ENCODE measurements at places on chromosomes 7 and 10. TPM values are rescaled to one million over a fixed set of nuclear protein-coding genes. Genes with fewer than 3 reads are reported as not detected.

Gene OPN4
- not detected for total RNA-seq

Gene LRIT1
- total RNA-seq = not detected

Gene FAM180A
- not detected for total RNA-seq

Gene FAM25G
- not detected for total RNA-seq

Gene ERVW-1
- not detected for total RNA-seq

Gene ZNF783
- total RNA-seq = 21.7 TPM

Gene GHRHR
- total RNA-seq = not detected

Gene PDSS1
- total RNA-seq = 13.7 TPM

DNA sequence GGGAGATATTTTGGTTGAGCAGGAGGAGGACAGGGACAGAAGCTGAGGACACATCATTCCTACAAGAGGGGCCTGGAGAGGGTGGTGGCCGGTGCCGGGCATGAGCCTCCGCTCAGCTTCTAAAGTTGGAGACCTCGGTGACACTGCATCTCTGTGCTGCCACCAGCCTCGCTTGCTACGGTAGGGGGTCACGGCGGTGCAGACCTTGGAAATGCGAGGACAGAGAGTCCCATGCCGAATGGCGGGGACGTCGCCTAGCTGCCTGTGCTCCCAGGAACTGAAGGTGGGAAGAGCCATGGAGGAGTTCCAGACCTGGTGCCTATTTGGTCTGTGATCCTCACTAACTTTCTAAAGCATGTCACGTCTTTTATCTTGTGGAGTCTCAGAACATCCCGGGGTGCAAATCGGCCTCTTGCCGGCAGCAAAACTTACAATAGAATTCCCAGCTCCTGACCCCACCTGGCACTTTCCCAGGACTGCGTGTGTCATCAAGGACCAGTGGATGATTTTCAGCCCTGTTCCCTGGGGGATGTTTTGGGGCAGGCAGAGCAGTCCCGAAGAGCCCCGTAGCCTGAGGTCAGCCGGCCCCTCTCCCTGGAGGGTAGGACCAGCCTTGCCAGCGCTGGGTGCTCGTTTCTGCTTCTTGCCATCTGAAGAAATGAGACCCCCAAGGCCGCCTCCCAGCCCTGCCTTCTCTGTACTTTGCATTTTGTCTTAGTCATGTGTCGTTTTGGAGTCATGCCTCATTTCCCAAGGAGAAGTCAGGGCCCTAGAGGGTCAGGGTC lies 205.8 kb upstream of the SHH start:
- no peak overlapping the region for H3K27ac ChIP-seq
- H3K36me3 ChIP-seq = no peaks in the 10 kb centered on the region
- no peak for DNase-seq

GRCh38 chr7:17697128-17697881 lies 243.0 kb downstream of the SNX13 start:
- peaks cover 7% of the 10 kb centered on the region for H3K27me3 ChIP-seq
- H3K4me1 ChIP-seq = peaks cover 3% of the 10 kb centered on the region
- H3K36me3 ChIP-seq = peaks cover 10% of the 10 kb centered on the region
- H3K27ac ChIP-seq = no peak overlapping the region
- no peak overlapping the region for H3K4me3 ChIP-seq
- no peak for DNase-seq

DNA sequence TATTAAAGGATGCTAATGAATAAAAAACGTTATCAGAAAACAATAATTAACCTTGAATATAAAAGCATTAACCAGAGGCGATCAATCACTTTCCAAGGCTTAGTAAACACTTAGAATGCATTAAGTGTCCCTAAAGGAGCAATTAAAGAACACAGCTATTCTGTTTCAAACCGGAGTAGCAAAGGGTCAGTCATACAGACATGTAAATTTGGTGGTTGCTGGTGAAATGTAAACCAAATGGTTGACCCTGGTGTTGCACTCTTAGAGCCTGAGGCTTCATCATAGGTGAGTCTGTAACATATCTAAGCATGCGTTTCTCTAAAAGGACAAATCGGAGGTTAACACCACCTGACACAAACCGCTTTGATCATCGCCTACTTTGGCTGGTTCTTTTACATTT lies 1280.1 kb downstream of the TYW1 start:
- no peaks in the 10 kb centered on the region for H3K4me1 ChIP-seq
- H3K4me3 ChIP-seq = no peak overlapping the region
- no peak for DNase-seq
- no peaks in the 10 kb centered on the region for H3K27me3 ChIP-seq
- no peaks in the 10 kb centered on the region for H3K36me3 ChIP-seq

DNA sequence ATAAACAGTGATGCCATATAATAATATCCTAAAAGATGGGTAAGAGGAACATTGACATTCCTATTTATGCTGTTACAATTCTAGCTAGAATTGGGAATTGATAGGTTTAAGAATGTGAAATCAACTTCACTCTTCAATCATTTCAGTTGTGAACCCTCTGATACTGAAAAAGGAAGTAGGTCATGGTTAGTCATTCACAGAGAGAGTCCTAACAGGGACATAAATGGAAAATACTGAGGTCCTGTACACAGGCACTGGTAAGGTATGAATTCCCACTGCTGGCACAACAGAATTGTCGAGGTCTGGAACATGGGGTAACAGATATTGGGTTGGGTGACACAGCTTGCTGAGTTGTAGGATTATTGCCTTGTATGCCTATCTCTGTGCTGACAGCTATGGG lies 289.4 kb upstream of the LRRN3 start:
- H3K4me3 ChIP-seq = no peak overlapping the region
- peaks cover 6% of the 10 kb centered on the region for H3K4me1 ChIP-seq
- H3K27ac ChIP-seq = no peak overlapping the region

- no peak overlapping the region for H3K27ac ChIP-seq
- peaks cover 9% of the 10 kb centered on the region for H3K36me3 ChIP-seq
- DNase-seq = no peak
- H3K27me3 ChIP-seq = peaks cover 11% of the 10 kb centered on the region
Observed at GRCh38 chr10:5545011-5545410, 20.2 kb downstream of the CALML3 start.

DNA sequence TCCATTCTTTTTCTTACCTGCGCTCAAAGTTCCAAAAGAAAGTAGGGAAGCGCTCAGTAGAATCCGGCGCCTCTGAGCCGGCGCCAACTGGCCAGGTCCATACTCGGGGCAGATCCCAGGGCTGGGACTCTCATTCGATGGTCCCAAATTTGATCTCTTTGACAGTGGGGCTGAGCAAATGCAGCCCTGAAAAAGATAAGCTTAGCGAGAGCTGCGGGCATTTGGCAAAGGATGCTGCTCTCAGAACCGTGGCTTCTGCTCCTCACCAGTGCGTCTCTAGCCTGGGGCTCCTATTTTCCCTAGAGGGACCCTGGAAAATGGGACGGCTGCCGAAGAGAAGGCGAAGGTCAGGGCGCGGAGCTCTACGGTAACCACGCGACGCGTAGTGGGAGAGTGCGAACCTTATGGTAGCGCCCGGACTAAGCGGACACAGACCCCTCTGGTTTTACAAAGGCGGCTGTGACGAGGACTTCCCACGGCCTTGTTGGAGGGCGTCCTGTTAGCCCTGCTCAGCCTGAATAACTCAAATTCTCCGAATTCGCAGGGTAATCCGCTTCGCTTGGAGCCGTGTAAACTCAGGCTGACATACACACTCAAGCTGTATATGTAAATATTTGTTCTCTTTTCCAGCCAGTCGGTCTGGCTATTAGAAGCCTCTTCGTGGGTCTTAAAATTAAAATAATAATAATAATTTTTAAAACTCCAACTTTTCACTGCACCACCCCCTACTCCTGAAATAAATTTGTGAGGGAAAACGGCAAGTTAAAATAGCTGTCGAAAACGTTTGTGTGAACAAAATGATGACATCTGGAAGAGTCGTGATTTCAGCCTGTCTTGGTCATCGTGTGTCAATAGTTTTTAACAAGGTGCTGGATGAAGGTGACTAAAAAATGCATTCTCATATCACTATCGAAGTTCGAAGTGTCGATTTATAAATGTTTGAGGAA lies 869 bp upstream of the TBX20 start:
- H3K4me1 ChIP-seq = peaks cover 32% of the 10 kb centered on the region
- peaks cover 88% of the 10 kb centered on the region for H3K27me3 ChIP-seq
- H3K27ac ChIP-seq = peak overlapping the region; percentile 77
- H3K36me3 ChIP-seq = peaks cover 8% of the 10 kb centered on the region
- no peak for DNase-seq
- H3K4me3 ChIP-seq = peak overlapping the region; percentile 38

DNA sequence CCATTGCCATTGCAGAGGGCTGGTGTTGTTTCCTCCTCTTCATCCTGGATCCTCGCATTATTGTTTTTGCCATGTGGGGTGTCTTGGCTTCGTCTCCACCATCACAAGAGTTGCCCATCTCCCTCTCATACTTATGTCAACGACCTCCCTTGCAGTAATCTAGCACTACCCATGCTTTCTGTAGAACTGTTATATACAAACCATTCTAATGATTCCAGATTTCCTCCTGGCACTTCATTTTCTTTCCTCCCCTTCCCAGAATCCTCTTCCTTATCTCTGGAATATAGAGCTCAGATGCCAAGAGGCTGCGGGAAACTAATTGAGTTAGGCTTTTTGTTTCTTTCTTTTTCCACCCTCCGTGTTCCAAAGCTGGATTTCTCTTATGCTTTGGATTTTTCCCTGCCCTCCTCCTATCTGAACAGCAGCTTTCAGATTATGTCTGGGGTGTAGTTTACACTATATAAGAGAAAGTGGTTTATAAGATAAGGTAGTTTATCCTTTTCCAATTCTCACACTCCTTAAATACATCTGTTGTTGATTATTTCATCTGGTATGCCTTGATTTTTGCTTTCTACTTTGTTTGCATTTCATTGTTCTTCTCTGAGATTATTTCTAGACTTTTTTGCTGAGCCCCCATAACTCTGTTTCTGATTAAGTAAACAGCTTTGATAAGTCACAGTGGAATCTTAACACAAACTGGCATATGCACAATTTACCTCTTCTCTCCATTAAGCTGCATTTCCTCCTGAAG lies 264.1 kb downstream of the BICC1 start:
- H3K27me3 ChIP-seq = no peaks in the 10 kb centered on the region
- no peak for DNase-seq
- no peaks in the 10 kb centered on the region for H3K4me1 ChIP-seq
- no peak overlapping the region for H3K4me3 ChIP-seq

DNA sequence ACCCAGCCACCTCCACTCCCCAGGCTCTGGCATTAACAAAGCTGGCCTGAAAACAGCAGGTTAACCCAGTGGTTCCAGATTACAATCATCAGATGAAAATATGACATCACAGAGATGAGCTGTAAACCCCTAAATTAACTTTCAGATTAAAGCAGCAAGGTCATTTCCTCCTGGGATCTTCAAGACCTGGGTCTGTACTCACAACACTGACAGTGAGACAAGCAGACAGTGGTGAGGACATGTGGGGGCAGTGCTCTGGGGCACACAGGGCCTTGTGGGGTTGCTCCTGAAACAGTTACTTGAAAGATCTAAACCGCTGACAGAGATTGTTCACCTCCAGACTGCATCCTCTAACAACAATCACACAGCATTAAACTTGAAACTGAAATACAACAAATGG lies 134.1 kb downstream of the ZNF438 start:
- DNase-seq = no peak
- no peak overlapping the region for H3K27ac ChIP-seq
- H3K4me1 ChIP-seq = no peaks in the 10 kb centered on the region
- H3K27me3 ChIP-seq = no peaks in the 10 kb centered on the region
- no peak overlapping the region for H3K4me3 ChIP-seq

DNA sequence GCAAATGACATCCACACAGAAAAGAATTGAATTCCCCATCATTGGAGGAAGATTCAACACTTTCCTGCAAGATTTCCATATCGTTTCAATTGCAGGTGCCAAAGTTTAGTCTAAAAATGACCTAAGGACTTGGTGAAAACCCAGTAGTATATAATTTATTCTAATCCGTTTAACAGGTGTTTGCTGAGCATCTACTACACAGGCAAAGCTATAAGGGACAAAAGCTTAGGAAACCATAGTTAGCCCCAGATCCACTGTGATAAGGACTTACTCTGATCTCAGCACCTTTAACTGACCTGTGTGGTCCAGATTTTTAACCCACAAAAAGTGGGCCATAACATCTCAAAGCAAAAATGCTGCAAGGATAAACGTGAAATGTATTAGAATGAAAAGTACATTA lies 19.1 kb downstream of the UBE2H start:
- no peak overlapping the region for H3K27ac ChIP-seq
- no peak for DNase-seq
- no peak overlapping the region for H3K4me3 ChIP-seq
- no peaks in the 10 kb centered on the region for H3K27me3 ChIP-seq

GRCh38 chr7:130921391-130922180 lies 187.6 kb upstream of the KLF14 start:
- H3K4me3 ChIP-seq = no peak overlapping the region
- no peak overlapping the region for H3K27ac ChIP-seq
- DNase-seq = no peak
- H3K27me3 ChIP-seq = no peaks in the 10 kb centered on the region
- peaks cover 62% of the 10 kb centered on the region for H3K36me3 ChIP-seq
- peaks cover 89% of the 10 kb centered on the region for H3K4me1 ChIP-seq

GRCh38 chr7:94050046-94050445 lies 45.9 kb upstream of the BET1 start:
- peaks cover 19% of the 10 kb centered on the region for H3K27me3 ChIP-seq
- H3K27ac ChIP-seq = no peak overlapping the region
- no peak overlapping the region for H3K4me3 ChIP-seq
- no peak for DNase-seq
- peaks cover 1% of the 10 kb centered on the region for H3K4me1 ChIP-seq

DNA sequence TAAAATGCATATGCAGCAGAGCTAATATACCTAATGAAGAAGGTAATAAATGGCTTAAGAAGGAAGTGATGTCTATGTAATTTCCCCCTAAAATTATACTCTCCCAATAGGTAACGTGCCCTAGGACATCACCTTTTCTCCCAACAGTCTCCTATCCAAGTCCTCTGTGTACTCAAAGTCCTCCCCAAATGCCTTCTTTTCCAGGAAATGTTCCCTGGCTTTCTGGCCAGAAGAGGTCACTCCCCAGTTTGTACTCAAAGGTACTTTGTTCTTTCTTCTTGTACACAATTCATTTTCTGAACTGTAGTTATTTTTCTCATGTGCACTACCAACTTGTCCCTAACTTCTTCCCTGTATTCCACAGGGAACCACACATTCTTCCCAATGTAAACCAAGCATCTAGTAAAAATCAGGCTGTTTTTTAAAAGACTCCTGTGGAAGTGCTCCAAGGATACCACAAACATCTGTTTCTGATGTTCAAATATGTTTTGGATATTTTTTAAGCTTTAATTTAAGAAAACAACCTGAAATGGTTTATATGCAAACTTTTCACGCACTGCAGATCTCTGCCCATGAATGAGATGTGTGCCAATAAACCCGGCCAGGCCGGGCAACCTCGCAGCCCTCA lies 262.3 kb upstream of the KLF14 start:
- peak overlapping the region; percentile 56 for H3K27ac ChIP-seq
- peaks cover 67% of the 10 kb centered on the region for H3K4me1 ChIP-seq
- no peak overlapping the region for H3K4me3 ChIP-seq
- no peak for DNase-seq
- H3K27me3 ChIP-seq = no peaks in the 10 kb centered on the region

GRCh38 chr10:30182191-30183054 lies 123.0 kb upstream of the JCAD start:
- H3K4me1 ChIP-seq = no peaks in the 10 kb centered on the region
- DNase-seq = no peak
- peaks cover 6% of the 10 kb centered on the region for H3K27me3 ChIP-seq
- H3K4me3 ChIP-seq = no peak overlapping the region
- no peaks in the 10 kb centered on the region for H3K36me3 ChIP-seq
- no peak overlapping the region for H3K27ac ChIP-seq

Measured in activated CD4-positive, alpha-beta T cell treated with anti-CD3 and anti-CD28 coated beads, Interleukin-2, amount 10 ng/mL, durations not matched to agents 7 days and 5 days (primary cell).